ENCODE measurements at places on chromosomes 2 and 18.

GRCh38 chr2:180985771-180986395, 5.5 kb downstream of the UBE2E3 start:
- no peak for DNase-seq

DNA sequence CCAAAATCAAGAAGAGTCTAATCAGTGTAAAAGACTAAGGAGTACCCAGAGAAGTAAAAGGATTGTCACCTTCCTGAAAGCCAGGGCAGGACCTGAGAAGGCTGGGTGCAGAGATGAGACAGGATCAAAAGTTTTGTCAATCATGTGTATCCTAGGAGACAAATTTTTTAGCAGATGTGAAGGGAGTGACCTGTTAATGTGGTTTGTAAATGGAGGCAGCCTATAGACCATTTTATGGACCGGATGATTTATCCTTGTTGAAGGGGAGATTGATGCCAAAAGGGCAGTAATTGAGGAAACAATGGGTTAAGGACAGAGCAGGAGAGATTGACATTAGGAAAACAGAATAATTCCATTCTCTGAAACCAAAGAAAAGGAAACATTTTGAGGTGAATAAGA, 813 bp downstream of the NDC80 start:
- no peak for DNase-seq

- DNase-seq = no peak
These were observed 22.2 kb downstream of the TNS1 start for GRCh38 chr2:217980591-217980990.

DNA sequence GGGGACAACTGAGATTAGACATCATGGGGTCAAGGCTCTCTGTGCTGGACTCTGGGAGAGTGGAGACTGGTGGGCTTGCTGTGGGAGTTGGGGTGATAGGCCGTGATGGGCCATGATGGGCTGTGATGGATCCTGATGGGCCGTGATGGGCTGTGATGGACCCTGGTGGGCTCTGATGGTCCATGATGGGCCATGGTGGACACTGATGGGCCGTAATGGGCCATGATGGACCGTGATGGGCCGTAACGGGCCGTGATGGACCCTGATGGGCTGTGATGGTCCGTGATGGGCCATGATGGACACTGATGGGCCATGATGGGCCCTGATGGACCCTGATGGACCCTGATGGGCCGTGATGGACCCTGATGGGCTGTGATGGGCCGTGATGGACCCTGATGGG, 18.5 kb downstream of the LPIN1 start:
- no peak for DNase-seq

- peak; percentile 23 for DNase-seq
These were observed 39.7 kb upstream of the EPAS1 start for GRCh38 chr2:46257476-46257875.
